ENCODE measurements at places on chromosomes 3 and 15.

- DNase-seq: no peak
Measured at GRCh38 chr3:65597226-65597951, 441.3 kb downstream of the MAGI1 start.

DNA sequence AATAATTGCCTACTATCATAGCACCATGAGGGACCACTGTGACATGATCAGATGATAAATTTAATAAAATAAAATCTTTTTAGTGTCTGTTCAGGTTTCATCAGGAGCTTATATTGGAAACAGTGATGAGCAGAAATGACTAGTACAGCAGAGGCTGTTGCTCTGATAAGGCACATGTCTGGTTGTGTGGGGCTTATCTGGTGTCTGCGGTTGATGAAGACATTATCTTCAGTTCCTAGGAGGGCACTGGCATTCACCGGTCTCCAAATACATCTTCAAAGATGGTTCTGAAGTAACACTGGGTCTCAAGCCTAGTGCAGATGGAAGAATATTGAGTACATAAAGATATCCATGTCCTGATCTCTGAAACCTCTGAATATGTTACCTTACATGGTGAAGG, 125.3 kb downstream of the SUCNR1 start:
- no peak for DNase-seq

GRCh38 chr3:138469874-138470273, 35.5 kb downstream of the ESYT3 start:
- DNase-seq: no peak

- peak; percentile 41 for DNase-seq
Measured at GRCh38 chr15:80090879-80091503, 31.5 kb downstream of the ZFAND6 start.

GRCh38 chr3:37031096-37031682, 37.9 kb downstream of the MLH1 start:
- no peak for DNase-seq

- peak; percentile 37 for DNase-seq
Measured at GRCh38 chr3:111717601-111718000, 122.5 kb upstream of the ZBED2 start.

- DNase-seq: no peak
Measured at GRCh38 chr3:135649361-135649760, 316.2 kb upstream of the PPP2R3A start.

- peak; percentile 91 for DNase-seq
Measured at GRCh38 chr15:67043939-67044771, 21.2 kb upstream of the SMAD3 start.

GRCh38 chr3:184022323-184022722, 4.6 kb upstream of the ABCC5 start:
- DNase-seq: no peak

DNA sequence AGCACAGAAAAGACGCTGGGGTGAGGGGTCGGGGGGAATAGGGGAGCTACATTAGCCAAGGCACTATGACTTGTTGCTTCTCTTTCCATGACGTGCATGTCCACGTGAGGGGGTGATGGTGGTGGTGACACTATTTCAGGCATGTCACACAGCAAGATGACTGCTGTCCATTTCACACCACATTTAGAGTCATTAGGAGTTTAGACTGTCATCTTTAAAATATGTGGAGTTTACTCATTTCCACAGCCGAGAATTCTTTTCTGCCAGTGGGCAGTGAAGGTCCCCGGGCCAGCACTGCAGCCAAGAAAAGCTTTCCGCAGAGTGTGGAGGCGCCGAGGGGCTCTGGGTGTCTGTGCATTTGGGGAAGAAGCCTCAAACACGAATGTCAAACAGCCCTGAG, 954 bp upstream of the DGKG start:
- DNase-seq: no peak

GRCh38 chr3:156691920-156692319, 17.5 kb downstream of the TIPARP start:
- peak; percentile 68 for DNase-seq

DNA sequence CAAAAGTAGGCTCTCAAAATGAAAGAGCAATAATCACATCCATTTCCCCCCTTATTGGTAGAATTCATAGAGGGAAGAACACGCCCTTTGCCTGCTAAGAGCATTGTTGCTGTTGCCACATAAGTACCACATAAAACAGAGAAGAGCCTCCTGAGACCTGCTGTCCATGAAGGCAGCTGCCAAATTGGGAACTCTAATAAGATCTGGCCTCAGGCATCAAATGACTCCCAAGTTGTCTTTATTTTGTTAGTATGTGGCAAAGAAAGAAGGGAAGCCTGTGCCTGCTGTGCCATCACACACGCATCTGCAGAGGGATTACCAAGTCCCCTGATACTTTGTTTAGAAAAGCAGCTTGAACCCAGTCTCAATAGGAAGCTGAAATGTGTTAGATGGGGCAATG, 23.9 kb downstream of the VGLL3 start:
- DNase-seq: no peak

DNA sequence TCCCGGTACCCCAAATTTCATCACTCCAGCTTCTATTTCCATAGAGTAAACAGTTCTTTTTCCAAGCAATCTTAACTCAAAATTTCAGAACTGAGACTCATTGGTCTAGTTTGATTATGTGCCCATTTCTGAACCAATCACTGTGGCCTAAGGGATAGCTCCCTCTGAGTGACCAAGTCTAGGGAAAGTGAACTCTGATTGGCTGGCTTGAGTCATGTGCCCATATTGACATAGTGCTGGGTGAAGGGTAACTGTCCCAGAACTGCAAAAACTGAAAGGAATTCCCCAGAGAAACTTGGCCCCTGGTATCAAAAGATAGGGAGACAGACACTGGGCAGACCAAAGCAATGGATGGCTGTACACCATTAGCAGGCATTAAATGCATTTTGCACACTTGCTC, 171.2 kb upstream of the WNT5A start:
- no peak for DNase-seq

- DNase-seq: no peak
Measured at GRCh38 chr15:100842756-100843730, 36.6 kb upstream of the ALDH1A3 start.

- no peak for DNase-seq
Measured at GRCh38 chr3:104988496-104988895, 378.2 kb upstream of the ALCAM start.

- no peak for DNase-seq
Measured at GRCh38 chr15:66004618-66005262, 135.4 kb downstream of the RAB11A start.

DNA sequence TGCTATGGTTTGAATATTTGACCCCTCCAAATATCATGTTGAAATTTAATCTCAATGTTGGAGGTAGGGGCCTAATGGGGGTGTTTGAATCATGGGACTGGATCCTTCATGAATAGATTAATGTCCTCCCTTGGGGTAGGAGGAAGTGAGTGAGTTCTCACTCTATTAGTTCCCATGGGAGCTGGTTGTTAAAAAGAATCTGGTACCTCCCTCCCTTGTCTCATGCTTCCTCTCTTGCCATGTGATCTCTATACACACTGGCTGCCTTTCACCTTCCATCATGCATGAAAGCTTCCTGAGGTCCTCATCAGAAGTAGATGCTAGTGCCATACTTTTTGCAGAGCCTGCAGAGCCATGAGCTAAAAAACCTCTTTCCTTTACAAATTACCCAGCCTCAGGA, 177.7 kb upstream of the MCTP2 start:
- DNase-seq: no peak

GRCh38 chr15:80418892-80419537, 14.8 kb downstream of the ARNT2 start:
- peak; percentile 63 for DNase-seq

DNA sequence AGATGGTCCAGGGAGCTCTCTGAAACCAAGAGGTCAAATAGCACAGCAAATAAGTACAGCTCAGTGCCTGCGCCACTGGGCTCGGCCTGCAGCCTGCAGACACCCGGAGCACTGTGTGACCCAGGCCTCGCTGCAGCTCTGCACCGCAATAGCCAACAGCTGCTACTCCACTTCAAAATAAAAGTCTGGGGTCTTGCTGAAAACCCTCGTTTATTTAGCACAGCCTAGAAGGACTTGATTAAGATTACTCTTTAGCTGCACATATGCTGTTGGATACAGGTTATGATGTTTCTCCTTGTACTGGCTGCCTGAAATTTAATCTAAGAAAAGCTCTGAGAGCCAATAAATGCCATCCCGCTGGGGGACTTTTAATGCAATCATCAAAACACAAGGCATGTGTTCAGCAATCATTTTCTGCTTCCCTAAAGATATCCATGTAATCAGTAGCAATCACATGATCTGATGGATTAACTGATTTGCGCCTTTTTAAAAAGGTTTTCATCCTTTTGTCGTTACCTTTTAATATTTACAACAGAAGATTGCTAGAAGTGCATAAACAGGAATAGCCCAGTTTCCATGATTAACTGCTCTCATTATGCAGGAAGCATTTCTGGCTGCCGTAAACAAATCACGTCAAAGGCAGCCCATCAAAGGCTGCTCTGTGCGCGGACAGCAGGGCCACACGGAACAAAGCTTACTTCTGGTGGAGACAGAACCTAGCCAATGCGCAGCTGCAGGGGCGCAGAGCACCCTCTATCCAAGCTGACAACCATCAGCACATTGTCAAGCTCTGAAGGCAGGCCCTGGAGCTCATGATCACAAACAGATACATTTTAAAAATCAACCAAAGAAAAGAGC, 58.8 kb downstream of the CLASP2 start:
- DNase-seq: no peak

DNA sequence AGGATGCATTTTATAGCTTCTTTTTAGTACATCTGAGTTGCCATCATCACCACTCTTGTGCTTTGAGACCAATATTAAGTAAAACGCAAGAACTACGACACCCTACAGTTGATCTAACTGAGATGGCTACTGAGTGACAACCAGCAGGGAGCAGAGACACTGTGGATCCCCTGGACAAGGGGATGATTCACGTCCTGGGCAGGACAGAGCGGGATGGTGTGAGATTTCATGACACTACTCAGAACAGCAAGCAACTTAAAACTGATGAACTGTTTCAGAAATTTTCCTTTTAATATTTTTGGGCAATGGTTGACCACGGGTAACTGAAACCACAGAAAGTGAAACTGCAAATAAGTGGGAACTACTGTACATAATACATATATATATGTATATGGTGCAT, 299.2 kb downstream of the ADAMTS17 start:
- peak; percentile 30 for DNase-seq

DNA sequence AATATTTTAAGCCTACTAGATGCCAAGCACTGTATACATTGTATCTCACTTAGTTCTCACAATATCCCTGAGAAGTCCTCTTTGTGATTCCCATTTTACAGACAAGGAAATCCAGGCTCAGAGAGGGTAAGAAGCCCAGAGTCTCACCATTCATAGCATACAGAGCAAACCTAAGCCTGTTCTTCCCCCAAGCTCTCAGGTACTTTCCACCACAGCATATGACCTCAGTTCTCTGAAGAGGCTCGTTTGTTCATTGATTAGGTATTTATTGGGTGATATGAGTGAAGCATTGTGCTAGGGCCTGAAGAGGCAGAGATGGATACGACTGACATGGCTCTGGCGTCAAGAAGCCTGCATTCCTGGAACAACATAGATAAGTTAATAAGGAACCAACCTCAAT, 310.9 kb upstream of the UMPS start:
- DNase-seq: no peak

GRCh38 chr3:140152851-140153639, 218.1 kb downstream of the CLSTN2 start:
- DNase-seq: no peak

- DNase-seq: no peak
Measured at GRCh38 chr3:9087831-9088413, 124.7 kb upstream of the RAD18 start.

DNA sequence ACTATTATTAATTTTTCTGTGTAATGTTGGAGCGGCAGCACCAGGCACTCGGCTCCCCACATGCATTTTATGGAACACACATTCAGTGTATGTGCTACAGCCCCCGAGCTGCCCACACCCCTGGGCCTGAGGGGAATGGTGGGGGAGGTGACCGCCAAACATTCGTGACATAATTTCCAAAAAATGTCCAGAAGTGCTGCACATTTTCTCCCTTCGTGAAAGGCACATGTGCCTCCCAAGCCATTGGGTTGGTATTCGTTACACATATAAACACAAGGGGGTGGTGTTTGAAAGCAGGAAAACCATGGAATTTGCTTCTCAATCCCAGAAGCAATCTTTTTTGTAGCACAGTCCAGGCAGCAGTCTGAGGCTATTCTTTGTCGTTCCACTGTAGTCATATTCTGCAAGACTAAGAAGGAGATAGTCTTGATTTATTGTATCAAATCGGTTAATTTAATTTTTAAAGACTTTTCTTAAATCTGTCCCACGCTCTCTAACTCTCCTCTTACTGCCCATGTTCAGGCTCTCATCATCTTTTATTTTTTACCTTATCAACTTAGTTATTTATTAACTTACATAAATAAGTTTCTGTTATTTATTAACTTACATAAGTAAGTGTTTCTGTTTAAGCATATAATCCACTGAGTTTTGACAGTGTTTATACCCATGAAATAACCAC, 39.2 kb upstream of the POLR2M start:
- DNase-seq: peak; percentile 5

- DNase-seq: no peak
Measured at GRCh38 chr15:53827355-53827754, 67.9 kb upstream of the WDR72 start.

GRCh38 chr3:45313743-45314403, 74.5 kb upstream of the LARS2 start:
- no peak for DNase-seq

- DNase-seq: no peak
Measured at GRCh38 chr15:28167042-28167441, 67.9 kb upstream of the OCA2 start.

DNA sequence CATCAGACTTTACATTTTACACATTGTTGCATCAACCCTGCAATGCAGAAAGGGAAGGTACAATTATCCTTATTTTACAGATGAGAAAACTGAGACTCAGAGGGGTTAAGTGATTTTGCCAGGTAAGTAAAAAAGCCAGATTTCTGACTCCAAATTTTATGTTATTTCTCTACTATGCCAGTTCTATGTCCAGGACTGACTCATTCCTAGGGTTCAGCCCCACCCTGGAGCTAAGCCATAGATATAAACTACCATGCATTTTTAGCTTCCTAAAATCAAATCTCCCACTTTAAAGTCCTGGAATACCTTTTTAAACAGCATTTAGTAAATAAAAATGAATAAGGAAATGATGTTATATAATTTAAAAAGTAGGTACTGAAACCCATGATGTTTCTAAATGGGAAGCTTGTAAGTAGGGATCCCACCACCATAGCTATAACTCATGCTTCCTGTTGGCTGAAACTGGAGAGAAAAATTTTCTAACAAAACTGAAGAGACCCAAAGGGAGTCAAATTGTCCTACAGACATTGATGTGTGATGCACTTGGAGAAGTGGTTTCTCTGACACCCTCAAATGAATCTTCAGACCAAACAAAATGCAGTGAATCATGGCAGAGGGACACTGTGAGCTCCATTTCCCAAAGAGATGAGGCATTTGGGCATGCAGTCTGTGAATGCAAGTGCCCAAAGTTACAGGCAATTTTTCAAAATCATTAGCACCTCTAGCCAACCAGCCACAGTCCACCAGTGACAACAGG, 301.7 kb upstream of the UMPS start:
- no peak for DNase-seq

DNA sequence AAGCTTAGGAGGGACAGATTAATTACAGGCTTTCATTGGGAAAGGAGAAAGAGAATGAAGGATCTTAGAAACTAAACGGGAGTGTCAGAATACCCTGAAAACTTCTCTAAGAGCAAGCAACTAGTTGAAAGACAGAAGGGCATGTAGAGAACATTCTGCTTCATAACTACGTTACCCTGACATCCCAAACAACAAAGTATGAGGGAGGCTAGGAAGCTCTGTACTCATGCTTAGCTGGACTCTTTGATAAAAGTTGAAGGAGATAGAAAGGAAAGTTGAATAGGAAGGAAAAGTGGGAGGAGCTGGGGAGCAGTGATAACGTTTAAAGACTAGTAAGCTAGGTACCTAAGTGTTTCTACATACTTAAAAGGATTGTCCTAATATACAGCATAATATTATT, 64.2 kb downstream of the SEMA6D start:
- DNase-seq: no peak

All from SW 1271 (cell line).